ENCODE measurements at places on chromosomes 11 and 22.

DNA sequence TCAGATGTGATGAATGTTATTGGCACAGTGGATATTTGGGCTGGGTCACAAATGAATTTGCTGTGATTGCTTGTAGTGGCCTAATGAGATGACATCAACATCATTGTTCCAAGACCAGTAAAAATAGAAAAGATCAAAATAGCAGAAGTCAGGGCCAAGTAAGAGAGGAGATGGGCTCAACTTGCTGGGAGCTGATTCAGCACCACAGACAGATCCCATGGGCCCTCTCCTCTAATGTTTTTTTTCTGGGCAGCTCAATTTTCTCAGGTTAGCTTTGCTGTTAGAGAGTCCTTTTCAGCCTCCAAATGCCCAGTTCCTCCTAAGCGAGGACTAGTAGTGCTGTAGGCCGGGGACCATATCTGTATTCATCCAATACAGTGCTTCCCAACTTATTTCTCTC lies 86.0 kb upstream of the IZUMO1R start:
- no peak for DNase-seq

GRCh38 chr11:1401656-1402221 lies 12.0 kb downstream of the BRSK2 start:
- DNase-seq: peak; percentile 51

DNA sequence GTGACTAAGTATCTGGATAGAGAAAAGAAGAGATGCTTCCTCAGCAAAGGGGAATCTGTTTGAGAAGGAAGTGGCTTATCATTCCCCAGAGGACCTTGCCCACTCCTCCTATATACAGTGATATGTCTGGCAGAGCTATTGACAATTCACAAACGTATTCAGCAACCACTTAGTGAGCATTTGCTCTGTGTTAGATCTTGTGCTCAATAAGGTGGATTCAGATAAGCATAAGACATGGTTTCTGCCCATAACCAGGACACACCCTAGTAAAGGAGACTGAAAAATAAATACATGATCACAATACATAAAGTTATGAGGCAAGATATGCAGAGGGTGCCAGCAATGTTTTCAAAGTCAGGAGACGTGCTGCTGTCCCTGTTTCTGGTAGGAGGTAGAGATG lies 1.4 kb downstream of the TMEM9B start:
- DNase-seq: no peak

DNA sequence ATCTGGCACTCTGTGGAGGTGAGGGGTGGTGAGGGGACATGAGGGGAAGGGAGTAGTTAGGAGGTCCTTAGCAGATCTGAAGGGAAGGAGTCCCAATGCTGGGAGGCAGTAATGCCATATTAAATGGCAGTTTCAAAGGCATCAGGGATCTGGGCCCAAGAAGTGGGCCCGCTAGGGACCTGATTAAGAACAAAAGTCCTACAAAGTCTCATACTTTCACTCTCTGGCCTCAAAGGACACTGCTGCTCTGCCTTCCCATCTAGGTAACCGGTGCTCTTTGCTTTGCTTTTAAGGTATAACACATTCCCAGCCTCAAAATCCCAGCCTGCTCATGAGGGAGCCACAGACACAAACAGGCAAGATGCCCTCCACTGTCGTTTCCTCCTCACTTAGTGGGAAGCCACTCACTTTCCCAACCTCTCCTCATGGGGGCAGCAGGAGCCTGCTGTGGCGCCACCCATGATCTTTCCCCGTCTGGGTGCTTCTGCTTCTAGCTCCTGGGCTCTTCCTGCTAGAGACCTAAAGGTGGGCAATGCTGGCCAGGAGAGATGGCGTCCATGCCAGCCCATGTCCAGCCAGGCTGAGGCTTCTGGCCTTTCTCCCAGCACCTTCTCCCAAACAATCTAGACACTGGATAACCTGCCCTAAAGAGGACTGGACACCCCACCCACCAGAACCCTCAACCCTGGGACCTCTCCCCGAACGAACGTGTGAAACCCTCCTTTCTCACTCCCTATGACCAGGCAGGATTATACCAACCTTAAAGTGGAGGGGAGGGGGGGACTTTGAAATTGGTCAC lies 68.3 kb downstream of the PLEKHA7 start:
- DNase-seq: peak; percentile 61

DNA sequence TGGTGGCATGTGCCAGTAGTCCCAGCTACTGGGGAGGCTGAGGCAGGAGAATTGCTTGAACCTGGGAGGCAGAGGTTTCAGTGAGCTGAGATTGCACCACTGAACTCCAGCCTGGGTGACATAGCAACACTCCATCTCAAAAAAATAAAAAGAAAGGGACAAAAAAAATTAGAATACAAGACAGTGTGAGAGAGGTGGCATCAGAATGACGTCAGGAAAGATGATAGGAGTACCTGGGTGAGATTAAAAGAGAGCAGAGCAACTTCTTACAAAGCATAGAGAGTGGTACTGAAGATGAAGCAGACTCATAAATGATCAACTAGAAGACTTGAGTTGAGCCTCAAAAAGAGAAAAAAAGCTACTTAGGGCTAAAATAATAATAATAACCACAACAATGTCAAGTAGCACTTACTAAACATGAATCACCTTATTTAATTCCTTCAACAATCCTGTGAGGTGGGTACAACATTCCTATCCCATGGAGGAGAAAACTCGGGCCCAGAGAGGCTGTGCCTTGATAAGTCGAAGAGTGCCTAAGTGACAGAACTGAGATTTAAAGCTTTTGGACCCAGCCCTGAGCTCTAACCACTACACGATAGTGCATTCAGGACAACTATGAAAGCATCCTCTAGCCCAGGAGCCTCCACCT lies 5.2 kb upstream of the SLN start:
- DNase-seq: no peak
